ENCODE measurements at places on chromosomes 11 and 22.

DNA sequence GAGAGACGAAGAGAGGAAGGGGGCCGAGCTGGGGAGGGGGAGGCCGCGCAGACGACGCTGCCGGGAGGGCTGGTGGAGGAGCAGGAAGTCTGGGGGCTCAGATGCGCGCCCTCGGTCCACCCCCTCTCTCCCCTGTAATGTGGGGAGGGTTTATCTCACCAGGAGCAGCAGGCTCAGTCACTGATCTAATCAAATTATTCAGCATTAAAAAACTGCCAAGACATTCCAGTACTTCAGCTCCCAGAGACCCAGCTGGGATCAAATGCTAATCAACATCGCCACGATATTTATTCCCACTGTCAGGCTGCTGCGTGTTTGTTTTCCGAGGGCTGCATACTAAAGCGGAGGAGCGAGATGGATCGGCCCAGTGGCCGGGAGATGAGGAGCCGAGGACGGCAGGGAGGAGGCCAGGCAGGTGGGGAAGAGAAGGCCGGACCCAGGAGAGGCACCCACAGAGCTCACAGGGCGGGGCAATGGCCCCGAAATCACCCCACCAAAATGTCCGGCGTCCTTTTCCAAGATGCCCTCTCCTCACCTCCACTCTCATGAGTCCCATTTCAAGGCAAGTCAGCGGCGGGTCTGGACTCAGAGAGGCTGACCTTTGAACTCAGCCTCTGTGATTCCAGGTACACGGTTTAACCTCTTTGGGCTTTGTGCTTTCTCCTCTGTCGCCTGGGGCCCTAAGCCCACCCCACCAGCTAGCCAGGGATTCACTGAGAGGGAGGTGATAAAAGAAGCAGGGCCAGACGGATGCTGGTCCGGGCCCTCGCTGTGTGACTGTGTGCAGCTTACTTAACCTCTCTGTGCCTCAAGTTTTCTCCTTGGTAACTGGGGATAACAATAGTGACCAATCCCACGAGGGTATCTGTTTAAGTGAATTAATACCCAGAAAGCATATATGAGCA lies 502.1 kb downstream of the MN1 start:
- DNase-seq = no peak

GRCh38 chr22:17846326-17846992 lies 72.2 kb upstream of the BID start:
- DNase-seq = no peak

DNA sequence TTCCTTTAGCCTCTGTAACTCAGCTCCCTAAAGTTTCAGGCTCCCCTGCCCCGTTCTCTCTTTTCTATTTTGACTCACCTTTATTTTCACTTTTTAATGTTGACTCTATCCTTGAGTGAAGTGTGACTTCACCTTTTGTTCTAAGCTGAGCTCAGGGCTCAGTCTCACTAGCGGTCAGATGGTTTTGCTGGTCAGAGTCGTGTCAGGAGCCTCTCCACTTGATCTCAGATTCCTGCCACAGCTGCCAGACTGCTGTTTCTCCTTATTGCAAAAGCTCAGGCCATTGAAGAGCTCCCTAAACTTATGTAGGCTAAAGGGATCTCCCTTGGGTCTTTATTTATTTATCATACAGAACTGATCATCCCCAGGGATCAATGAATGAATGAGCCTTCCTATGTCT lies 13.7 kb upstream of the POU2AF2 start:
- no peak for DNase-seq

DNA sequence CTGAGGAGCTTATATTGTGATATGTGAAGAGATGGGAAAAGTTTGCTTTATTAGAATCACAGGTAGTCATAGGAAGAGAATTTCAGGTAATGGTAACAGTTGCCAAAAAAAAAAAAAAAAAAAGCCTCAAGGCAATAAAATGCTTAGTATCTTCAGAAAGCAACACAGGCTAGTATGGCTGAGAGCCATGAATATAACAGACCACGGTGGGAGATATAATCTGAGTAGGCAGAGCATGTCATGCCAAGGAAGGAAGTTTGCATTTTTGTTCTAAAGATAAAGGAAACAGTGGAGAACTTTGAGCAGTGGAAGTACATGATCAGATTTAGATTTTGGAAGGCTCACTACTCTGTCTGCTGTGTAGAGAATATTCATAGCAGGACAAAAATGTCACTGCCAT lies 211.4 kb downstream of the ETS1 start:
- no peak for DNase-seq

GRCh38 chr11:87743007-87743406 lies 432.2 kb downstream of the RAB38 start:
- no peak for DNase-seq

DNA sequence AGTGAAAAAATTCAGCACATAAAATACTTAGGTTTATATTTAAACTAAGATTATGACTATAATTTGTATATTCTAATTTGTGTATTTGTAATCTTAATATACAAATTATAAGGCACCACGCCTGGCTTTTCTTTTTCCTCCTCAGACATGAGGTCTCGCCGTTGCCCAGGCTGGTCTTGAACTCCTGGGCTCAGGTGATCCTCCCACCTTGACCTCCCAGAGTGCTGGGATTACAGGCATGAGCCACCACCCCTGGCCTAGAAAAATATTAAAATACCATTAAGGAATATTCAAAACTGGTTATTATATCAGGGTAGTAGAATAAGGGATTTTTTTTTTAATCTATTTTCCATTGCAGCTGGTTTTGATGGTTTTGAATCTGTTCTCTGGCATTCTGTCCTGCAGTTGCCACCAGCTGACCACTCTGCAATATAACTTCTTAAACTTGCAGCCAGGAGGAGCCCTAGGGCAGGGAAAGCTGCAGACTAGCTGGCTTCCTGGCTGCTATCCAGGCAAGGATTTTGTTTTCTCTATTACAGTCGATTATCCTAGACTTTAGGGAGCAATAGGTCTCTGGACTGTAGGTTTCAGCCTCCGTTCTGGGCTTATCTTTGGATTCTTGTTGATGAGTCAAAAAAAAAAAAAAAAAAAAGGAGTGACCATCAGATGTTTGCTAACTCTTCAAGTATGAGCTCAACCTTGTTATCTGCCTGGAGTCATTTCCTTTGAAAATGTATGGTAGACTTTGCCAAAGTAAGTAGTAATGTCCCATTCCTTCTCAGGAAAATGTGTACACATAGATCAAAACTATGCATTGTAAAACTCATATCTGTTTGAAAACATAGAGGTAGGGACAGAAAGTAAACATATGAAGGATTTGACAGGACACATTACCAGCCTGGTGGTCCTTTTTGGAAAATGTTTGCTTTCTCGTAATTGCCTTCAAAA lies 13.2 kb downstream of the POLA2 start:
- no peak for DNase-seq

DNA sequence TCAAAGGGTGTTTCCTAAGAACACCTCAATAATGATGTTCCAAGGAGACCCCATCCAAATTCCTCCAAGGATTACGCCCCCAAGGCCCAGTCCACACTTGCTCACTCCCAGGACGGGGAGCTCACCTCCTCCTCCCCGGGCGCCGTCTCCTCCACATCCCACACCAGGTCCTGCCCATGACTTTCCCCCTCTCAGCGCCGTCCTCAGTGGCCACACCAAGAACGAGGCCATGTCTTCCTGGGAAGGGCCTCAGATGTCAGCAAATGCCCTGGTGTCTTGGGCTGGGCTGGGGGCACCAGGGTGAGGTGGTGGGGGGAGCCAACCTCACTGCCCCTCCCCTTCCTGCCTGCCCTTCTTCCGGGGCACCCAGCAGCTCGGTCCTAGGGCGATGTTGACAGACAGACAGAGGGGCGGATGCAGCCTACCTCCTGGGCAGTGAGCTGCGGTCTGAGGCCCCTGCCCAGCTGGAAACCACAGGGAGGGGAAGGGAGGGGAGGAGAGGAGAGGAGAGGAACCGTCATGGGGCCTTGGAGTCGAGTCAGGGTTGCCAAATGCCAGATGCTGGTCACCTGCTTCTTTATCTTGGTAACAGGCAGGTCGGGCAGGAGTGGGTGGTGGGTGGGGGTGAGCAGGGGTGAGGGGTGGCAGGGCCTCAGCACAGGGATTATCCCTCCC lies at the start of the genes C11orf21 and TSPAN32:
TSS of gene C11orf21 (minus strand) at position 288 of the 675 bp plus-strand sequence. CDS start at position 178, 110 bp downstream.
TSS of gene TSPAN32 (plus strand) at position 383 of the 675 bp plus-strand sequence. CDS start at position 520, 137 bp downstream.
- DNase-seq = no peak

GRCh38 chr11:8106679-8107078 lies 25.7 kb downstream of the TUB start:
- no peak for DNase-seq

GRCh38 chr22:17845327-17845726 lies 71.1 kb upstream of the BID start:
- DNase-seq = no peak

- no peak for DNase-seq
These were observed 15.4 kb upstream of the CPT1A start for GRCh38 chr11:68857037-68857586.

DNA sequence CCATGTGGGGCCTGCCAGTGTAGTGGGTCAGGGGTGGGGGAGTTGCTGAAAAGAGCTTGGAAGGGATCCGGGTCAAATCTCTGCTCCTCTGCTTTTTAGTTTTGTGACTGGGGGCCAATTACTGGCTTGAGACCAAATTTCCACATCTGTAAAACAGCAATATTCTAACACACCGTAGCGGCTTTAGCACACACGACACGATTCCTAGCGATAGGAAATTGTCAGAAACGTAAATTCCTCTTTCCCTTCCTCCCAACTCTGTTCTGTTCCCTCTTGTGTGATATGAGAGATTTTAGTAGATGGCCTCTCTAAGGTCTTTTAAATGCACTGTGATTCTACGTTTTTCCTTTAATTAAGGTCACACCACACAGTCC lies 71.9 kb downstream of the MICAL2 start:
- no peak for DNase-seq

- DNase-seq = no peak
These were observed 9.1 kb downstream of the UCP3 start for GRCh38 chr11:73999581-74000306.

DNA sequence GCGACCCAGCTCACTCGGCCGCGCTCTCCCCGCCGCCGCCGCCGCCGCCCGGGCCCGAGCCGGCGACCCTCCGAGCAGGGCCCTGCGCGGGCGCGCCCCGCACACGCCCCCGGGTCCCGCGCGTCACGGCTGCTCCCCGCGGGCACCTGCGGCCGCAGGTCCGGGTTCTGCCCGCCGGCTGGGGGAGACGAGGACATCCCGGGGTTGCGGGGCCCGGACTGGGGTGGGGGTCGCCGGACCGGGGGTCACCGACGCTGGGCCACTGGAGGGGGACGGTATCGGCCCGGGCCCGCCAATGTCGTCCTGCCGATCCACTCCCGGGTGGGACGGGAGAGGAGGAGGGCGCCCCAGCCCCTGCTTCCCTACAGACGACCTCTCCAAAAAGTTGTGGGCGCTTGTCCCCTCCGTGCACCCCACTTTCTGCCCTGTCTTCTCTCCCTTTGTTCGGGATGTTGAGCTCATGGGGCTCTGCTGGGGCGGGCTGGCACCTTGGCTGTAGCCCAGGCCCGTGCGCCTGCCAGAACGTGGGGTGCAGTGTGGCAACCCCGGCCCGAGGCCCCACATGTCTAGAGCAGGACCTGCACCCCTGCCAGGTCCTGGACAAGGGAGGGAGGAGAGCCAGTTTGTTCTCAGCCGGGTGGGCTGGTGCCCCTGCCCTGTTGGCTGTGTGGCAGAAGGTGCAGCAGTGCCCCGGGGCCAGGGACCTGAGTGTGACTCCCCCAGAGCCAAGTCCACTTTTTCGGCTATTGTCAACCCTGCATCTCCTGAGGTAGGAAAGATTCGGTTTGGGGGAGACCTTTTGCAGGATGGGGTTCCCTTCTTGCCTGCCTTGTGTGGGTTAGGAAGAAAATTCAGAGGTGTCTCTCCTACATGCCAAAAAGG lies 40.2 kb upstream of the CELSR1 start:
- DNase-seq = no peak

GRCh38 chr22:49790912-49791311 lies 36.8 kb downstream of the BRD1 start:
- no peak for DNase-seq

DNA sequence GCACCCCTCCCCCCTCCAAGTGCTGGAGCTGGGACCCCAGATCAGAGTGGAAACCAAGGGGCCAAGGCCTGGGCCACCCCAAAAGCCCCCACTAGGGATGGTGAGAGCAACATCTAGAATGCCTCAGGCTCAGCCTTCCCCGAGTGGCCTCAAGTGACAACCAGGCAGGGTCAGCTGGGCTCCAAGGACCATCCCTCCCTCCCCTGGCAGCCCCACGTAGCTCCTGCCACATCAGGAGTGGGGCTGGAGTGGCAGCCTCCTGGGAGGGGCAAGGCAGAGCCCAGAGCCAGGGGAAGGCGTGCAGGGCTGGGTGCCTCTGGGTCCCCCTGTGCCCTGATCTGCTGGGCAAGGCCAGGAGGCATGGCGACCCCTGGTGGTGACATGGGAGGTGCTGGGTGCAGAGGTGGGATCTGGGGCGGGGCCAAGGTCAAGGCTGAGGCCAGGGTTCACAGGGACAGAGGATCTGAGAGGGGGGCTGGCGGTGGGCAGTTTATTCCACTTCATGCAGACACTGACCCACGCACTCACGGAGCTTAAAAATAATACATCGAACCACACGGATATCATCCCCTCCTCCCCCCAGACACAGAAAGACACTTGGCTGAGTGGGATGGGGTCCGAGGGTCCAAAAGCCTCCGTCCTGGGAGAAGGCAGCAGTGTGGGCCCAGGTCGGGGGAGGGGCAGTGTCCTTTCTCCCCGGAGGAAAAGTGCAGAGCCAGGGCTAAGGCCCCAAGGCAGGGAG lies 15.8 kb upstream of the EHD1 start:
- DNase-seq = peak; percentile 94

DNA sequence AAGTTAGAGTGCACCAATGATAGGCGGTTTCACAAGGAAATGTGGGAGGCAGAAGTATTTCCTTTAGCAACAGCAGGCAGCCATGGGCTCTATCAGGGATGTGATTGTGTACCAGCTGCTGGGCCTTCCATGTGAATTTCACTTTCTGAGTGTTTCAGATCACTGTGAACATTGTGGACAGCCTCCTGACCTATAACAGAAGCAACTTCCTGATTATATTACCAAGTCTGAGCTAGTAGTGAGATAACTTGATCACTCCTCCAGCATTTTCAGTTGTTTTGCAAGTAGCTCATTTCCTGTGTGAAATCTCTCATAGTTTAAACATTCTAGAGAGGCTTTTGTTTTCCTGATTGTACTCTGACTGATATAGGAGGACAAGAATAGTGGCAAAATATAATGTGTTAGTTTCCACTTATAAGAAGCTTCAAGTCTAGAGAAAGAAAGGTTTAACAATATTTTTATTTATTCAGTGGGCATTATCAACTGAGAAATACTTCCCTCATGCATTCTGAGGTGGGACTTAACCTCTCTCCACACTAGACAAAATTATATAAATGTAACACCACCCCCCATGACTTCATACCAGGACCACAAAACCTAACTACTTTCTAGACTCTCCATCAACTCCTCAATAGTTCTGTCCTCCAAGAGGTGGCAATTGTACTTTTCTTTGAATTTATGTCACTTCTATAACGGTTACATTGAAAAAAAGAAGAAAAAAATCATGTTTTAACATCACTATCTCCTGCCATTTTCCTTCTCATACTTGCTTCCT lies 184.2 kb upstream of the LUZP2 start:
- DNase-seq = no peak

- no peak for DNase-seq
These were observed 9.4 kb downstream of the TMEM218 start for GRCh38 chr11:125102025-125102424.

GRCh38 chr11:100294748-100295147 lies 392.3 kb upstream of the ARHGAP42 start:
- DNase-seq = no peak

All from stimulated activated CD8-positive, alpha-beta memory T cell treated with anti-CD3 and anti-CD28 coated beads, Interleukin-7, amount 100 ng/mL, for 24 hours (primary cell).